ENCODE measurements at places on chromosomes 13 and 19.

- DNase-seq: no peak
These were observed 964 bp downstream of the PCDH17 start for GRCh38 chr13:57632276-57633140.

GRCh38 chr19:35519291-35519690 lies 5.8 kb upstream of the DMKN start:
- no peak for DNase-seq

DNA sequence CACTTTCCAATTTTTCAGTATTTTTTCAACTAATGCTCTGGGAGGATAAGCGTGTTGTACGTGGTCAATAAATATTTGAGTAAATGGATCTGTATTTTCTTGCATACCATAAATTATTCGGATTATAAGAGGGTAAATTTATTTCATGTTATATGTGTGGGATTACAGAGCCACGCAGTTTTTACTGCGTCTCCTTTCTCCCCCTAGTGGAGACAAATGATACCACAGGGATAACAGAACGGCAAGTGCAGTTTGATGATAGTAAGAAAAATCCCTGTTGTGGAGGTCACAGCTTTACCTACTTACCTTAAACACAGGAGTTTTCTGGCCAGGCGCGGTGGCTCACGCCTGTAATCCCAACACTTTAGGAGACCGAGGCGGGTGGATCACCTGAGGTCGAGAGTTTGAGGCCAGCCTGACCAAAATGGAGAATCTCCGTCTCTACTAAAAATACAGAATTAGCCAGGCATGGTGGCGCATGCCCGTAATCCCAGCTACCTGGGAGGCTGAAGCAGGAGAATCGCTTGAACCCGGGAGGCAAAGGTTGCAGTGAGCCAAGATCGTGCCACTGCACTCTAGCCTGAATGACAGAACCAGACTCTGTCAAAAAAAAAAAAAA lies 16.8 kb downstream of the MBD3L2B start:
- DNase-seq: peak; percentile 23

DNA sequence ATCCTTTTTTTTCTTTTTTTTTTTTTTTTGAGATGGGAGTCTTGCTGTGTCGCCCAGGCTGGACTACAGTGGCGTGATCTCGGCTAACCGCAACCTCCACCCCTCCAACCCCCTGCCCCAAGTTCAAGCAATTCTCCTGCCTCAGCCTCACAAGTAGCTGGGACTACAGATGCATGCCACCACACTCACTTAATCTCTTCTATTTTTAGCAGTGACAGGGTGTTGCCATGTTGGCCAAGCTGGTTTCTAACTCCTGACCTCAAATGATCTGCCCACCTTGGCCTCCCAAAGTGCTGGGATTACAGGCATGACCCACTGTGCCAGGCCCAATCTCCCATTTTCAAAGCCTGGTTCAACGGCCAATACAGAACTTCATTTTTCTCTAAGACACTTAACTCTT lies 9.1 kb downstream of the FOXO1 start:
- DNase-seq: no peak

GRCh38 chr13:27967736-27968315 lies 1.3 kb downstream of the CDX2 start:
- no peak for DNase-seq

DNA sequence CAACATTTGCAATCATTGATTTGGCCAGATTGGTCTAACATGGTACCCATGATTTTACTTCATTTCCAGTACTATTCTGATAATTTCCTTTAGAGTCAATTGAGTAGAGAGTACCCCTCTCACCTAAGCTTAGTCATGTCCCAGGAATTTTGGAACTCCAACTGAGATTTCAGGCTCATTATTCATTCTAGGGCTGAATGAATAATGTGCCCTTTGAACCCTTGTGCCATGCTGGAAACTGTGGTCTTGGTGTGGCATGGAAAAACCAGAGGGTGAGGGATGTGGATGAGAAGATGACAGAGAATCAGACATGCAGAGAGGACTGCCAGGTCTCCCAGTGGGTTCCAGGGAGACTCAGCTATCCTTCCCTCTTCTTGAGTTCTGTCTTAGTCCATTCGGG lies 30.2 kb downstream of the ITM2B start:
- no peak for DNase-seq

- DNase-seq: no peak
These were observed 30.9 kb upstream of the CYP2B6 start for GRCh38 chr19:40960062-40960685.

DNA sequence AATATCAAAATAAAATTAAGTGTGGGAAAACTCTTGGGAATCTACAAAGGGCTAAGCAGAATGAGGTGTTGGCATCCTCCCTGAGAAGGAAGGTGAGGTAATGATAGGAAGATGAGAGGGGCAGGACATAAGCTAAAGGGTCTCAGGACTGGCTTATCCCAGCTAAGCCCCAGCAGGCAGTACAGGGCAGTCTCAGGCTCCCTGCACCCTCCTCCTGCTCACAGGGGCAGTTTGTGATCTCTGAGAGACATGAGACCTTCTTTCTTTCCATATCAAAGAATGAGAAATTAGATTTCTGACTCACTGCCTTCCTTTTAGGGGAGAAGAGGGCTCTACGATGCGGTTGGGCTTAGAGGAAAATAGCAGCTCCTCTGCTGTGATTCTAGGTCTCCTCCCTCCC lies 571.0 kb downstream of the IRS2 start:
- DNase-seq: no peak

DNA sequence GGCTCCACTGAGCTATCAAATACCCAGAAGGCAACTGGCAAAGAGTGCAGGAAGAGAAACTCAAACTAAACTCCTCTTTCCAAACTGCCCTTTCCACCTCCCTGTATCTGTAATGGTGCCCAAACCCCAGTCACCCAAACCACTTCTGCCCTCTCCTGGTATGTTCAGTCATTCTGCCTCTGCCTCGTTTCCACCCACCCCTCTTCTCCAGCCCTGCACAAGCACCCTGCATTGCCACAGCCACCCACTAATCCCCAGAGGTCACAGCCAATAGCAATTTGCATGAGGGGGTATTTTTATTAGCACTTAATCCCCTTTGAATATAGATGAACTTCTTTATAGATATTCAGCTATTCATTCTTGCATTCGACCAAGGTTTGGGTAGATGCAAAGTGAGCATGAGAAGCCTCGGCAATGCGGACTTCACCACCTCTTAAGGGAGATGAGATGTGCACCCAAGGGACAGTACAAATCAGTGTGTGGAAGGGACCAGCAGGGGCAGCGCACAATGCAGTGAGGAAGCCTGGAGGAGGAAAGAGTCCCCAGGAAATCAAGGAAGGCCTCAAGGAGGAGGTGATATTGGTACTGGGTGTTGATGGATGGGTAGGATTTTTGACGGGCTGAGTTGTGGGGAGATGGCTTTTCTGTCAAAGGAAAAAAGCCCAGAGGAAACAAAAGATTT lies 12.4 kb downstream of the TMEM272 start:
- peak; percentile 58 for DNase-seq
